ENCODE measurements at places on chromosomes 5 and 9. TPM values are rescaled to one million over a fixed set of nuclear protein-coding genes. Genes with fewer than 3 reads are reported as not detected.
A peak's percentile ranks its signal among the peaks of the same experiment; 100 is the strongest.

Gene PAIP1
- total RNA-seq = 101 TPM

Gene EIF4E1B
- total RNA-seq = not detected

Gene TEX48
- total RNA-seq = not detected

Gene FAF2
- total RNA-seq = 50.3 TPM

Gene CTXN3
- not detected for total RNA-seq

Gene FAM151B
- 2.9 TPM for total RNA-seq

Gene RXRA
- 8.1 TPM for total RNA-seq

DNA sequence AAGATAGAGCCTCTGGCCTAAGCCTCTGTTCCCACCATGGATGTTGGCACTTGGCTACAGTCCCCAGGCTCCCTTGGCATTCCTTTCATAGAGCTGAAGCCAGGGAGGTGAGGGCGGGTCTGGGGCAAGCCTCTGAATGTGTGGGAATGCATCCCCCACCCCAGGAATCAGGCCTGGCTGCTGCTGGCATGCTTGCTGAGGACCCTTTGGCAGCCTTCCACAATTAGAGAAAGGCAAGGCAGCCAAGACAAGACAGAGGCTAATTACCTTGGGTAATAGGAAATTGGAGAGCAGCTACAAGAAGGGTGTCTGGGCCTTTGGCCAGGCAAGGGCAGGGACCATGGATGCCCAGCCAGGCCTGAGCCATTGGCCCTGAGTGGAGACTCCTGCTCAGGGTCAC is 204.4 kb upstream of the TRIM32 start:
- H3K4me1 ChIP-seq = peaks cover 9% of the 10 kb centered on the region
- DNase-seq = no peak
- no peaks in the 10 kb centered on the region for H3K27me3 ChIP-seq

- H3K27me3 ChIP-seq = no peaks in the 10 kb centered on the region
- H3K4me3 ChIP-seq = no peak overlapping the region
- H3K4me1 ChIP-seq = peaks cover 2% of the 10 kb centered on the region
- H3K36me3 ChIP-seq = peaks cover 14% of the 10 kb centered on the region
These were observed 1.2 kb upstream of the ZNF510 start for GRCh38 chr9:96779089-96779488.

GRCh38 chr5:35046774-35047173 is 975 bp downstream of the AGXT2 start:
- H3K27me3 ChIP-seq = no peaks in the 10 kb centered on the region
- DNase-seq = peak; percentile 99
- H3K4me3 ChIP-seq = no peak overlapping the region
- no peak overlapping the region for H3K27ac ChIP-seq

DNA sequence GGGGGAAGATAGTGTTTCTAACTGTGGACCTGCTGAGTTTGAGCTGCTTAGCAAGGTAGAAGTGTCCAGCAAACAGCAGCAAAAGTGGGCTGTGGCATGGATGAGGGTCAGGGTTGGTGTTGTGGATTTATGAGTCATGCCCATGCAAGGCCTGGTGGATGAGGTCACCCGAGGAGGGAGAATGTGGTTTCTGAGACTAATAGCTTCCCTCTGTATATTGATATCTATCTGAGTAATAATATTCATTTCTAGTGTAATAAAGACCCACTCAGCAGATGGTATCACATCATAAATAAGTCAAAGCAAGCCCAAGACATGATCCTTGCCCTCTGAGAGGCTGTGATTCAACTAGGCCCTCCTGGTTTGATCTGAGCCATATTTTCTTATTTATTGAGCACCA is 597.8 kb upstream of the CLINT1 start:
- peak; percentile 94 for DNase-seq
- no peak overlapping the region for H3K4me3 ChIP-seq
- H3K36me3 ChIP-seq = no peaks in the 10 kb centered on the region
- H3K27ac ChIP-seq = no peak overlapping the region

DNA sequence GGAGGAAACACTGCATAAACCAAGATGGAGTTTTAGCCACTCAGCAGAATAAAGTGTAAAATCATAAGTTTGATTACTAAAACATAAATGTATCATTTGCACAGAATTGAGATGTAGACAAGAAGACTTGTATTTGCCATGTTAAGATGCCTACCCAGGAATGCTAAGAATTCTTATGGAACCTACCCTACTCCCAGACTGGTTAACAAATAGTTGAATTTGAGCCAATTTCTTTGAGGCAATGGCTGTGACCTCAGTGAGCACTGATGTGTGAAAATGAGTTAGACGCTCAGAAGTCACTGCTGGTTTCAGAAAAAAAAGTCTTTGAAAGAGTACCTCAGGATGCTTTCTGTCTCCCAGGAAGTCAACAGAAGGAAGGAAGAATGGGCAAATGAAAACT is 95.6 kb downstream of the ESM1 start:
- H3K27me3 ChIP-seq = peaks cover 8% of the 10 kb centered on the region
- no peak overlapping the region for H3K4me3 ChIP-seq
- DNase-seq = peak; percentile 58
- H3K36me3 ChIP-seq = no peaks in the 10 kb centered on the region
- no peak overlapping the region for H3K27ac ChIP-seq
- peaks cover 4% of the 10 kb centered on the region for H3K4me1 ChIP-seq

DNA sequence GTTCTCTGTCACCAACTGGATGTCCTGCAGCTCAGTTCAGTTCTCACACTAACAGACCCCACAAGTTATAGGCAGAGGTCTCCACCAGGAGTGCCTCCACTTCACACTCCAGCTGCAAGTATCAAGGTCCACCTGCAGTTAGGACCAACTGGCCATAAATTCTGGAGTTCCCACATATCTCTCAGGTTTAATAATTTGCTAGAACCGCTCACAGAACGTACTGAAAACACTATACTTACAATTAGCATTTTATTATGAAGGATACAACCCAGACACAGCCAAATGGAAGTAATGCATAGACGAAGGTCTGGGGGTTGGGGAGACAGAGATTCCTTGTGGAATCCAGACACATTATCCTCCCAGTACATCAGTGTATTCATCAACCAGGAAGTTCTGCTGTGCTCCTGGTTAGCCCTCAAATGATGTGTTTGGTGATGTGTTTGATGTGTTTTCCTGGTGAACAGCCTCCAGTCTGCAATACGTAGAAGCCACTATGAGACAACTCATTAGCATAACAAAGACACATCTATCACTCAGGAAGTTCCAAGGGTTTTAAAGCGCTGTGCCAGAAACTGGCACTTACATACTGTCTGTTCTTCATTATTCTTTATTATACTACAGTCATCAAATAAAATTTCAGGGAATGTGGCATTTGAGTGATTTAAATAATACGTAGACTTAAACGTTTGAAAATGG is 25.4 kb downstream of the OGN start:
- no peak overlapping the region for H3K4me3 ChIP-seq
- peak; percentile 57 for DNase-seq
- no peaks in the 10 kb centered on the region for H3K27me3 ChIP-seq
- peaks cover 6% of the 10 kb centered on the region for H3K4me1 ChIP-seq
- no peaks in the 10 kb centered on the region for H3K36me3 ChIP-seq
- H3K27ac ChIP-seq = no peak overlapping the region

DNA sequence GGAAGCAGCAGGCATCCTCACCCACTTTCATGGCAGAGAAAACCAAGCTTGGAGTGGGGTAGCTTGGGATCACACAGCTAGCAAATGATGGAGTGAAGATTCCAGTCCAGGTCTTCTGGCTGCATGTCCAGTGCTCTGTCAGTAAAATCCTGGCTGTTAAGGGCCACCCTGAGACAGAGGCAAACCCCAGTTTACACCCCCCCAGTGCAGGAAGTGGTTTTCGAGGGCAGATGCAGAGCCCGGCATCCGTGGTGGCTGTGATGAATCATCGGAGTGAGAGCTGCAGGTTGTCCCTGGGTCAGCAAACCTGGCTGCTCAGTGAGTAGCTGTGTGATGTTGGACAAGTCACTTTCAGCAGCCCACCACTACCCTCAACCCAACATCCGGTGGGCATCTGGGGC is 115.4 kb downstream of the RGS3 start:
- H3K4me1 ChIP-seq = peaks cover 45% of the 10 kb centered on the region
- H3K27ac ChIP-seq = peak overlapping the region; percentile 63
- peak; percentile 97 for DNase-seq
- no peak overlapping the region for H3K4me3 ChIP-seq
- H3K36me3 ChIP-seq = peaks cover 4% of the 10 kb centered on the region
- no peaks in the 10 kb centered on the region for H3K27me3 ChIP-seq

DNA sequence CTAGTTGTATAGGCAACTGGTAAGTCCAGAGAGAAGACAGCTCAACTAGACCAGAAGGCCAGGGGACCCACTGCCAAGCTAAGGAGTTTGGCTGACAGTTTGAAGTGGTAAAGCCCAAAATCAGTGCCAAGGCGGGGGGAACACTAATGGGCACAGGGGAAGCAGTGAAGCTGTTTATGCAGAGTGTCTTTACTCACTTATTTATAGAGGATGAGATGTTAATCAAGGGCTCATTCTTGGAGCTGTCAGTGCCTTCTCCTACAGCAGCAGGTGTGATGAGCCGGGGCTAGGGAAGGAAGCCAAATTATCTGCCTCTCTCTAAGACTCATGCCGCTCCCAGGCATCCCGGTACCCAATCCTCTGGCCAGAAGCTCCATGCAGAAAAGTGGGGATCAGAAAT is 75.2 kb upstream of the GALNT10 start:
- no peaks in the 10 kb centered on the region for H3K4me1 ChIP-seq
- DNase-seq = no peak
- no peak overlapping the region for H3K4me3 ChIP-seq
- no peaks in the 10 kb centered on the region for H3K36me3 ChIP-seq
- no peak overlapping the region for H3K27ac ChIP-seq
- peaks cover 3% of the 10 kb centered on the region for H3K27me3 ChIP-seq

DNA sequence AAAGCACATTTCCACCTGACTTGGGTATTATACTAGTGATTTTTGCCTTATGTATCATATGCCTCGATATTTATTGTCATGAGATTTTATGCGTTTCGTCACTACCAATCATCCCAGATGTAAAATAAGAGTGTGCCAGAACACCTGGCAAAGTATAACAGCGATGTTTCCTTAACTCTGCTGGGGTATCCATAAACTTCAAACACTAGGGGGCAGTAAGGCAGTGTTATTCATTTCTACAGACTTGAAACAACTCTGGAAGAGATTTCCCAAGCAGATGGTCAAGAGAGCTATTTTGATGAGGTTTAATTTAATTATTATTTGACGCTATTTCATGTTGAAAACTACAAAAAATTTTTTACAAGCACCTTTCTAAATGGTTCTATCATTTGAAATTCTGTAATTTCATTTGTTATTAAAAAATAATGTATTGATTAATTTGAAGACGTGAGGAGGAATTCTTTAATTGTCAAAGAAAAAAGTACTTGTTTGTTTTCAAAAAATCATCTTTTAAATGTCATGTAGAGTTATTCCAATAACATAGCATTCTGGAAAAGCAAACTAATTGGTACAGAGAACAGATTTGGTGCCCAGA is 388.5 kb upstream of the CTNND2 start:
- H3K27me3 ChIP-seq = no peaks in the 10 kb centered on the region
- no peaks in the 10 kb centered on the region for H3K4me1 ChIP-seq
- H3K4me3 ChIP-seq = no peak overlapping the region
- H3K36me3 ChIP-seq = no peaks in the 10 kb centered on the region
- no peak overlapping the region for H3K27ac ChIP-seq
- no peak for DNase-seq

DNA sequence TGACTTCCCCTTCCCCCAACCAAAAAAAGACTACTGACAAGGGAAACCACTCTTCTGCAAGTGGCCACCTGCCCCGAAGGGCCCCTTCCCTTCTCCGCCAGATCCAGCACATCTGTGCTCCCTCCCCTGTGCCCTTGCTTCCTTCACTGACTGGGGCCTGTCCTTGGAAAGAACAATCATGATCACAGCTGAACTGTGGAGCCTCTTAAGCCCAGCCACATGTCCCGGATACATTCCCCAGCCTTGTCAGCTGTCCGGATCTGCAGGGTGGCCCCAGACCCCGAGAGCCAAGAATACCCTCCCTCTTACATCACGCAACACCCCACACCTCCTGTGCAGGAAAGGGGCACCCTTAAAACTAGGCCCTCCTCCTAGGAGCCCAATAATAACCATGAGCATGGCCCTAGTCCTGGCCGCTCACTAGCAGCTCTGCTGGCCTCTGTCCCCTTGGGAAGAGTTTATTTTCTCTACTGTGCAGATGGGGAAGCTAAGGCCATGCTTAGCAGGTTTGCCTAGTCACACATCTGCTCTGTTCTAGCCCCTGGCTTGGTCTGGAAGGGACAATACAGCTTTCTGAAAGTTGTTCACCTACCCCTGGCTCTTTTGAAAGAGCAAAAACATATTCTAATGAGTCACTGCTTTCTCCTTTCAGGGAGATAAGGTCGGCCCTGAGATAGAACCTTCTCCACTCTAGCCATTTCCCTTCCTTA is 3.8 kb downstream of the SPRY4 start:
- no peaks in the 10 kb centered on the region for H3K27me3 ChIP-seq
- peak overlapping the region; percentile 4 for H3K4me3 ChIP-seq

GRCh38 chr5:4189317-4189716 is 593.7 kb downstream of the IRX1 start:
- DNase-seq = no peak
- H3K36me3 ChIP-seq = no peaks in the 10 kb centered on the region
- no peaks in the 10 kb centered on the region for H3K27me3 ChIP-seq
- H3K4me3 ChIP-seq = no peak overlapping the region

DNA sequence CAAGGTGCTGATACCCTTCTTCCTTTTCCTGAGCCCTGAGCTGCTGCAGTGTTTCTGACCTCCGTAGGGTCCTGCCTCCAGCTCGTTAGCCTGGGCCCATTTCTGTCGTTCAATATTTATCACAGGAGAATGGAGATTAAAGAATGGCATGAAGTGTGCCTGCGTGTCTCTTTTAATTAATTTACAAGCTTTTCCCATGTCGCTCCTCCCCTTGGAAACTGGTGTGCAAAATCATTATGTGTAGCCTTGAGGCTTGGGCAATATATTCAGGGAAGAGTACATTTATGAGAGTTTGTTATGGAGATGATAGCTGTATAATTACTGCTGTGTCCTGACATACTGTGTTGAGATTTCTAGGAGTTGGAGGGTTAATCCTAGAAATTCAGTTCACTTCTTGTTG is 99.7 kb downstream of the PCSK5 start:
- H3K27ac ChIP-seq = no peak overlapping the region
- peaks cover 4% of the 10 kb centered on the region for H3K36me3 ChIP-seq
- H3K27me3 ChIP-seq = no peaks in the 10 kb centered on the region
- no peaks in the 10 kb centered on the region for H3K4me1 ChIP-seq
- DNase-seq = no peak

GRCh38 chr9:128770286-128771030 is 1.3 kb downstream of the ZER1 start:
- peak overlapping the region; percentile 99 for H3K4me3 ChIP-seq
- H3K27ac ChIP-seq = 0 out of 2 replicates have a peak overlapping the region, but pooled peaks have one; percentile 76
- DNase-seq = no peak
- peaks cover 4% of the 10 kb centered on the region for H3K36me3 ChIP-seq
- no peaks in the 10 kb centered on the region for H3K27me3 ChIP-seq

GRCh38 chr9:134403682-134404301 is 77.5 kb downstream of the RXRA start:
- H3K27me3 ChIP-seq = no peaks in the 10 kb centered on the region
- peaks cover 8% of the 10 kb centered on the region for H3K36me3 ChIP-seq
- peak; percentile 87 for DNase-seq

- no peaks in the 10 kb centered on the region for H3K4me1 ChIP-seq
- DNase-seq = no peak
- no peaks in the 10 kb centered on the region for H3K36me3 ChIP-seq
- H3K27ac ChIP-seq = no peak overlapping the region
- no peak overlapping the region for H3K4me3 ChIP-seq
These were observed 179.8 kb upstream of the PPP1R26 start for GRCh38 chr9:135299651-135300345.

GRCh38 chr9:26244661-26245451 is 566.6 kb upstream of the TUSC1 start:
- H3K36me3 ChIP-seq = no peaks in the 10 kb centered on the region
- no peak overlapping the region for H3K27ac ChIP-seq
- H3K27me3 ChIP-seq = no peaks in the 10 kb centered on the region
- peak; percentile 20 for DNase-seq
- H3K4me1 ChIP-seq = peaks cover 5% of the 10 kb centered on the region
- no peak overlapping the region for H3K4me3 ChIP-seq

- DNase-seq = peak; percentile 82
- no peak overlapping the region for H3K27ac ChIP-seq
- no peak overlapping the region for H3K4me3 ChIP-seq
- no peaks in the 10 kb centered on the region for H3K36me3 ChIP-seq
These were observed 24.9 kb downstream of the ARHGEF37 start for GRCh38 chr5:149605998-149606724.
